ENCODE measurements at places on chromosomes 5 and 9.
A peak's percentile ranks its signal among the peaks of the same experiment; 100 is the strongest.

GRCh38 chr5:79850941-79851340, 140.1 kb downstream of the MTX3 start:
- DNase-seq: peak; percentile 63

DNA sequence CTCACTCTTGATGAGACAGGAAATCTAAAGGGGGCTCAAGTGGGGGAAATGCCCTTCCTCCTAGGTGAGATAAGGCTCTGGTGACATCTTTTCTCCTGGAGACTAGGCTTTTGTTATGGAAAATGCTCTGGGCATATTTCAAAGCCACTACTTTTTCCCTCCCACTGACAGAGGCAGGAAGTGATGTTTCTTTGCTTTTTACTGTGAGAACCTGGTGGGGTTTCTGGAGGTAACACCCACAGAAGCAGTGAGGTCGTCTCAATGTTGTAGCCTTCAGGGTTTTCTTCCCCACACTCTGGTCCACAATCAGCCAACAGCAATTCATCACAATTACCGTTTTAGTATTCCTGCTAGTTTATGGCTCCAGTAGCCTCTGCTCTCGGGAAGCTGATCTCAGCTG, 41.4 kb upstream of the FAM240B start:
- DNase-seq: no peak

- no peak for DNase-seq
Observed at GRCh38 chr9:72598639-72599038, 77.2 kb downstream of the TMC1 start.

- DNase-seq: peak; percentile 67
Observed at GRCh38 chr9:106755736-106756135, 107.2 kb upstream of the ZNF462 start.

- DNase-seq: no peak
Observed at GRCh38 chr9:104589626-104590025, 9.6 kb downstream of the OR13C5 start.

GRCh38 chr9:98019098-98019497, 36.0 kb downstream of the ANP32B start:
- DNase-seq: no peak

DNA sequence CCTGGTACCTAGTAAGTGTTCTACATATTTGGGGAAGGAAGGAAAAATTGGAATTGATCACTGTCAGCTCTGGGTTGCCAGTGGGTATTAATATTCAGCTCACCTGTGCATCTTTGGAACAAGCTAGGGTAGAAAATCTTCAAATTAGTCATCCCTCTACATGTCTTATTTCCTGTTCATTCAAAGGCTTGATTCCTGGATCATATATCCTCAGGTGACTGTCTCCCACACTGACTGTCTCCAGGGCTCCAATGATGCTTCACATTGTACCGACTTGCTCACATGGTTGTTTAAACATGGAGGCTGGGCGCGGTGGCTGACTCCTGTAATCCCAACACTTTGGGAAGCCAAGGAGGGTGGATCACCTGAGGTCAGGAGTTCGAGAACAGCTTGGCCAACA, 11.6 kb upstream of the SUSD1 start:
- DNase-seq: no peak

DNA sequence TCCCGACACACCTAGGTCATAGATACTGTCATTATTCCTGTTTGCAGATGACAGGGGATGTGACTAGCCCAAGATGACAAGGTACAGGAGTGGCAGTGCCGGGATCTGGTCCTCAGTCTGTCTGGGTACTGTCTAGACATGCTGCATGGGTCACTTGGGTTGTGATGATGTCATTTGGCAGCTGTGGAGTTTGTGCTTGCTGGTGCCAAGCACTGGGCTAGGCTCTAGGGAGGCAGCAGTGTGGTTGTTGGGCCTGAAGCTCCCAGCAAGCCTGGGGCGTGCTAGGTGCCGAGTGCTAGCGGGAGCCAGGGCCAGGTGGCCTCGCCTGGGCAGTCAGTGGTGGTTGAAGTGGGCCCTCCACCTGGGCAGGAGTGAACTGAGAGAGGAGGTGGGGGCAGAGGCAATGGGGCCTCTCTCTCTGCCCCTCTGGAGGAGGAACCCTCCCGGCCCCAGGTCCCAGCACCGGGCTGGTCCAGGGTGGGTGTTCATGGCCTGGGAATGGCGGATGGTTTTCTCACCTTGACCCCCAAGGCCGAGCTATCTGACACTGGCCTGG, 8.8 kb upstream of the ASB6 start:
- DNase-seq: no peak

DNA sequence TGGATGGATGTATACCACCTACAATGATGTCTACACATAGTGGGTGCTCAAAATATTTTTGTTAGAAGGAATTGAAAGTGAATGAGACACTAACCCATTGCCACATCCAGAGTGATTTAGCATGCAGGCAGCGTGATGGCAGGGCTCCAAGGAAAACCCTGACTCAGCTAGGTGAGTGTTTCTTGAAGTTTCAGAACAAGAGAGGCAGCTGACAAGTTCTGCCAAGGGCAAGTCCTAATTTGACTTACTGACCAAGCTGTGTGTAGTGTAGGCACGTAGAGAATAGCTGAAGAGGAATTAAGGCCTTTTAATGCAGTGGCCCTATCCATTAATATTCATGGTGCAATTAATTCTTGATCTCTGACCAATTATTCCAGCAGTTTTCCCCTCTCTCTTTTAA, 107.8 kb upstream of the ATP10B start:
- DNase-seq: no peak

GRCh38 chr9:114089206-114089840, 9.8 kb downstream of the KIF12 start:
- no peak for DNase-seq

DNA sequence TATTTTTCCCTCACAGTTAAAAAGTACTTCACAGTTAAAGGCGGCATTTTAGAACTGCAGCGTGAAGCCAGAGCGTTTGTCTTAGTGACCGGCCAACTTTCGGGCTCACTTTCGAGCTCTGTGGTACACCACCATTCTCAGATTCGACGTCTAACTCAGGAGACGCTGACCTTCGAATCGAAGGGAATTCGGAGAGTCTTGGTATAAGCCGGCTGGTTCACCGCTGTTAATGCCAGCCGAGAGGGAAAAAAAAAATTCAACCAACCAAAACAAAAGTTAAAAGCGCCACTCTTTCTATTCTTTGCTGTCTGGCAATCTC, 544 bp upstream of the SNX24 start:
- no peak for DNase-seq

DNA sequence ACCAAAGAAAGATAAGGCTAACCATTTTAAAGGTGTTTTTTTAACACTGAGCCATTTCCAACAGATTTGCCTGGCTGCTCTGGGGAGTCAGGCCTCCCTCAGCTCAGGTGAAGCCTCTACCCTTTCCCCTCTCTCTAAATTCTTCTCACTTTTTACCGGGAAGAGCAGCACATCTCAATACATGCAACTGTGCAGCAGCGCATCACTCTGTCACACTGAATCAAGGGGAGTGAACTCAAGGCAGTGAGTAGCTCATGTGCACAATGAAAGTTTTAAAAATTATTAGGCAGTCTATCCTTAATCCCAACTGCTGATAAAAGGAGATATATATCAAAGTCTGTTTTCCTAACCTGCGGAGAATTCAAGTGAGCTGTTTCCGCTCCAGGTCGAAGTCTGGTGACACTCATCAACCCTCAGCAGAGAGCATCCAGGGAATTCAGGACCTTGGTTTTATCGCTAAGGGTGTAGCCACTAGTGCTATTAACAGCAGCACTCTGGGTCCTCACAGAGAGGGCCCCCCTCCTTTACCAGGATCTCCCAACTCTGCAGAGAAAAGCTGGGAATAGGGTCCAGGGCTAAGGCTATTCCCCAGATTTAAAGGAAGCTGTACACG, 1.0 kb downstream of the CEMIP2 start:
- no peak for DNase-seq

DNA sequence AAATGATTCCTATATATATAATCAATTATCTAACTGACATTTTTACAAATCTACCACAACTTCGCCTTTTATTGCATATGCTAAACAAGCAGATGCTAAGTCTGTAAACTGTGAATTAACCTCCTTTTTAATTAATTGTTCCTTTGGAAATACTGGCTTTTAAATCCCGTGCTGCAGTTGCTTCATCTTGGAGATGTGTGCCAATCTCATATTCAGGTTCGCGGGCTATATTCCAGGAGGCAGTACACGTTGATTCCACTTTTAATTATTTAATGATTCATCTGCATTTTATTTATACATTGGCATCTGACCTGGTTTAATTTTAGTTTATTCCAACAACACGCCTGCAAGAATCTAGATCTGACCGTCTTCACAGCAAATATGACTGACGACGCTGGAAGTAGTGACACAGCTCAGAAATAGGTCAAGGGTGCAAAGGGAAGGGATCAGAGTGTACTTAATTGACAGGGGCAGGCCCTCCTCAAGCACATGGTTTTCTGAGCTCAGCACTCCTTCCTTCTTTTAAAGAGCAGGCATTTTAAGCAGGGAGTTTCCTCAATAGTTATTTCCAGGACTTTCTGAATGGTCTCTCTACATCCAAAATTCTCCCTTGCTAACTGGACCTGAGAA, 125.2 kb downstream of the GLIS3 start:
- no peak for DNase-seq

- no peak for DNase-seq
Observed at GRCh38 chr5:155459889-155460500, 446.4 kb downstream of the KIF4B start.

DNA sequence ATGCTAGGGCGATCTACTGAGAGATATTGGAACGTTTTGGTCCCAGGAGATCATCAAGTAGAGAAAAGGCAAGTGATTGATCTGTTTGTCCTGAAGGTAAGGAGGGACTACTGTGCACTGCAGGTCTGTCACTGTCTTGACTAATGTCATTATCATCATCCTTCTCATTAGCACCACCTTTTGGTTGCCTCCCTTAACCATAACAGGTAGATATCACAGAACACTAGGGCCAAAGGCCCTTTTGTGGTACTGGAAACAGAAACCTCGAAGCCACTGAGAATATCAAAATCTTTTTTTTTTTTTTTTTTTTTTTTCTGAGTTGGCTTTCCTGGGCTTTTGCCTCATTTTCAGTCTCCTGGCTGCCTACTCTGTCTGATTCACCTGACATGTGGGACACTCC, 134.0 kb downstream of the KCTD16 start:
- no peak for DNase-seq

DNA sequence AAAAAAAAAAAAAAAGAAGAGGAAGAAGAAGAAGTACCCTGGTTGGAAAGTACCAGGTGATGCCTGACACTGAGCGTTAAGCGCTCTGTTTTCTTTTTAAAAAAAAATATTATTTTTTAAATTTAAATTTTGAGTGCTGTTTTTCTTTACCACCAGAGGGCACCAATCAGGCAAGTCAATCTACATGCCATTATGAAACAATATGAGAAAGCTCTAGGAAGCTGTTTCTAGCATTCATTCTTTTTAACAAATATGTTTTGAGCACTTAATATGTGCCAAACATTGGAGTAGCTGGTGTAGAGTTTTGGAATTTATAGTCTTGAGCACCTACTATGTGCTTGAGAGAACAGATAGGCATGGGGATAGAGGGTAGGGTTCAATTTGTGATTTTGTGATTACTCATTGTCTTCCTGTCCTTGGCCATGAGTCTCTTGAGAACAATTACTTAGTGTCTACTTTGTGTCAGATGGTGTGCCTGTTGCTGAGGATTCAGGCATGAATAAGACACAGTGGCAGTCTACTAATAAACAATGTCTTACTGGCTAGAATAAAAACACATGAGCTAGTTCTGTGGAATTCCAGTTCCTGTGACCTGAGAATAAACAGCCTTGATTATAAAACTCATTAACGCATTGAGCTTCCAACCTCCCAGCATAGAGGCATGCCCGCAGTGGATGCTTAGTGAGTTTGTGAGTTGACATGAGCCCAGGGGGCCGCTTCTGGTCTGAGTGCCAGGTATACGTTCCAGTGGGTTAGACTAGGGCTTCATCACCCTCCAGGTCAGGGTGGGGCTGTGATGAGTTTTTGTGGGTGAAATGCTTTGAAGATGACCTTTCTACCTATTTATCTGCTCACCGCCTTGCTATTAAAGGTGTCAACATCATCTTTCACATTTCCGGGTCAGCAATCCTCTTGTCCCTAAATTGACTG, 3.0 kb upstream of the UBE2R2 start:
- peak; percentile 38 for DNase-seq

DNA sequence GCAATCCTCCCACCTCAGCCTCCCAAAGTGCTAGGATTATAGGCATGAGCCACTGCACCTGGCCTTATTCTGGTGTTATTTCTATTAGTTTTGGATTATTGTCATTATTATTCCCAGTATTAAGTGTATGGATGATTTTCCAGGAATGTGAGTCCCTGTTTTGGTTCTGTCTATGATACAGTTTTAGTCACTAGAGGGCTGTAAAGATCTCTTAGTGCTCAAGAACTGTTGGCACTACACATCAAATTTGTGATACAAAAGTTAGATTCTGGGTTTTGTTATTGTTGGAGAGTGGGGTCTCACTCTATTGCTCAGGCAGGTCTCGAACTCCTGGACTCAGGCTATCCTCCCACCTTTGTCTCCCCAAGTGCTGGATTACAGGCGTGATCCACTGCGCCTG, 12.1 kb downstream of the CCL28 start:
- no peak for DNase-seq

DNA sequence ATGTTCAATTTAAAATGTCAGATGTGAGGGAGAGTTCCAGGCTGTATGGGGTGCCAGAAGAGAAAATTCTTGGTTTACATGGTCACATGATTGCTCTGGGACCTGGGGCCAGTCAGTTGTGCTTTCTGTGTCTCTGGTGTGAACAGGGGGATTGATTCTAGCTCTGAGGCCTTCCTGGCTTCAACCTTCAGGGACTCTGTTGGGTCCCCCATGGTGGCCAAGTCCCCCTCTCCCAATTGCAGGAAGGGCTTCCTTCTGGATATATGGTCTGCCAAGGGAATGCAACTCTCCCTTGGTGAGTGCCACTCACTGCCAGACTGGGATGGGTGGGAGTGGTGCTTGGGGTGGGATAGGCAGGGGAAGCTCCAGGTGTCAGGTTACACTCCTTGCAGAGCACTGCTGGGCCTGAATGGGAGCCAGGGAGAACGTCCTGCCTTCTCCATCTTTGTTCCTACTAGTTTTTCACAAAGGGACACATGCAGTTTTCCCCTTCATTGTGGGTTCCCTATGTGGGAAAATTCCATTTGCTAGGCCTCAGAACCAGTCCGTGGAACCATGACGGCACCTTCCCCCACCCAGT, 153.2 kb downstream of the MELK start:
- no peak for DNase-seq

- no peak for DNase-seq
Observed at GRCh38 chr9:75588808-75589207, 301.7 kb upstream of the PCSK5 start.

DNA sequence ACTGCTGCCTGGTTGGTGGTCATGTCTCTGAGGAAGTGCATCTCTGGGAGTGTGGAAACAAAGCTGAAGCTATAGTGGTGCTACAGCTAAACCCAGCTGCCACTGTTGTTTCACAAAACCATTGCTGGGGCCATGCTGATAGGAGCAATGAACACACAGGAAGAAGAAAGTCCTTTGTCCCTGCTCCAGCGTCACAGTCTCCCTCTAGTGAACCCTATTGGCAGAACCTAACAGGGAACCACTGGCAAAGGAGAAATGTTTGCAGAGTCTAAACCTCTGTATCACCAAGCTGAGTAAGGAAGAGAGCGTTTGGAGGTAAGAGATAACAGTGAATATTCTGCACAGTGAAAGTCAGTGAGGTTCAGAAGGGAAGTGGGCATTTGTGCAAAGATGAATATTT, 244.0 kb downstream of the YTHDC2 start:
- DNase-seq: no peak

GRCh38 chr9:26746357-26747072, 146.1 kb downstream of the CAAP1 start:
- DNase-seq: no peak

Data from muscle of arm (tissue), 14 donors.